Adrenal gland (tissue), 19 donors: ENCODE measurements at places on chromosomes 4 and X. TPM values are rescaled to one million over a fixed set of nuclear protein-coding genes. Genes with fewer than 3 reads are reported as not detected.
A peak's percentile ranks its signal among the peaks of the same experiment; 100 is the strongest.

GRCh38 chr4:54368281-54369265, 139.5 kb downstream of the PDGFRA start:
- no peak for DNase-seq
- no peaks in the 10 kb centered on the region for H3K4me1 ChIP-seq
- H3K4me3 ChIP-seq: no peak overlapping the region
- H3K27me3 ChIP-seq: no peaks in the 10 kb centered on the region

GRCh38 chr4:103095080-103095479, 4.6 kb downstream of the BDH2 start:
- peaks cover 11% of the 10 kb centered on the region for H3K36me3 ChIP-seq
- no peak overlapping the region for H3K4me3 ChIP-seq
- DNase-seq: no peak
- H3K27ac ChIP-seq: no peak overlapping the region
- no peaks in the 10 kb centered on the region for H3K27me3 ChIP-seq
- peaks cover 48% of the 10 kb centered on the region for H3K4me1 ChIP-seq

GRCh38 chr4:123291329-123291728, 105.3 kb upstream of the SPRY1 start:
- H3K4me3 ChIP-seq: no peak overlapping the region
- no peaks in the 10 kb centered on the region for H3K27me3 ChIP-seq
- DNase-seq: no peak
- no peaks in the 10 kb centered on the region for H3K36me3 ChIP-seq
- H3K4me1 ChIP-seq: no peaks in the 10 kb centered on the region
- H3K27ac ChIP-seq: no peak overlapping the region

DNA sequence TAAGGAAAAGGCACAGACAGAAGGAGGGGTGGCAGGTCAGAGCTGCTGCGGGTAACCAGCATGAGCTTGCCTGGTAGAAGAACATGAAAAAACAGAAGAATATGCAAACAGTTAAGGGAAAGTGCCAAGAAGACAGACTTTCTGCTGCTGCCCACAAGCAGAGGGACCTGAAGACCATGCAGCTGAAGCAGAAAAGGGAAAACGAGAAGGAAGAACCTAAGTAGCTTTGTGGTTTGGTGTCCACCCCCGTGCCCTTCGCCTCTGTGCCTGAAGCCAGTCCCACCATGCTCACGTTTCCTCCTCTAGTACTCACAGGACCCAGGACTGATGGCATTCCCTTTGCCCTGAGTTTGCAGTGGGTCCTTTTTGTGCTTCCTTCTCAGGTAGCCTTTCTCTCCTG, 62.8 kb downstream of the UBA6 start:
- no peak overlapping the region for H3K4me3 ChIP-seq
- peaks cover 7% of the 10 kb centered on the region for H3K36me3 ChIP-seq
- no peaks in the 10 kb centered on the region for H3K4me1 ChIP-seq
- no peaks in the 10 kb centered on the region for H3K27me3 ChIP-seq

DNA sequence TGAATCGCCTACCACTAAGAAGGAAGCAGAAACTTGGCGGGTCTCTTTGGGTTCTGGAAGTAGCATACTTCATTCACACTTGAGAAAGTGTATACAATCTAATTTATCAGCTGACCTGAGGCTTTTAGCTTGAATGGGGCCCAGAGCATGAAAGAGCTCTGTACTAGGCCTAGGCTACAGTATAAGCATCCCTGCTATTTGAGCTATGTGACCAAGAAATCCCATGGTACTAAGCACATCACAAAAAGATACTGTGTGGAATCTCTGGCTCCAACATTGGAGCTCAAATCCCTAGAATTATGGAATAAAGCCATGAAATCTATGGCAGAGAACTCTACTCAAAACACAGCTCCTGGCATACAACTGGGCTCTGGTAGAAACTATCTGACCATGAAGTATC, 43.9 kb upstream of the CCDC149 start:
- H3K36me3 ChIP-seq: no peaks in the 10 kb centered on the region
- DNase-seq: no peak
- H3K4me1 ChIP-seq: no peaks in the 10 kb centered on the region
- no peaks in the 10 kb centered on the region for H3K27me3 ChIP-seq

DNA sequence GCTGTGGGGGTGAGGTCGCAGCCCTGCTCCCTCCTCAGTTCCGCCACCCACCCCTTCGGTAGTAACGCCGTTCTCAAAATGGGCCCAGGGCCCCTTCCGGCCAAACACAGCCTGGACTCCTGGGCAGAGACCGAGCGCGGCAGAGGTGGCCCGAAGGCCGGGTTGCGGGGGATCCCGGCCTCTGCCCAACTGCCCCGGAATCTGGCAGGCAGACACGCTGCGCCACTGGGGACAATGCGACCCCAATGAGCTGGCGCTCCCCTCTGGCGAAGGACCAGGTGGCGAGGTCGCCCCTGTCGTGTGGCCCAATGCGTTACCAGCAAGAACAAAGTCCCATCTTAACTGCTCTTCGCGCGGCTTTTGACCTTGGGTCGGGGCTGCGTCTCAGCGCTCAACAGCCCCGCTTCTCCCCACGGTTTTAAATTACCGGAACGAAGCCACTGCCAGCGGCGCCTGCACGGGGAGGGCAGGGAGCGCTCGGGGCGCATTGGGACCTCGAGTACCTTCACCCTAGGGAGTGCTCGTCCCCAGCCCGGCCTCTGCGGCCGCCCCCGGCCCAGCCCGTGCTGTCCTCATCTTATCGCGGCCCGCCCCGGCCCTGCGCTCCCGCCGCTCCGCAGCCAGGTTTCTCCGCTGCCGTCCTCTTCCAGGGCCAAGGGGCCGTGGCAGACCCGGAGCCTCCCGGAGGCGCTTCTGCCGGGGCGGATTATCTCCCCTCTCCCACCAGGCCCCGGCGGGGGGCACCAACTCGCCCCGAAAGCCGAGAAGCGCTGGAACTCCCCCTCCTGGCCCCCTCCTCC, 22.2 kb upstream of the HMX1 start:
- no peaks in the 10 kb centered on the region for H3K4me1 ChIP-seq
- peaks cover 50% of the 10 kb centered on the region for H3K27me3 ChIP-seq
- H3K27ac ChIP-seq: no peak overlapping the region
- no peak overlapping the region for H3K4me3 ChIP-seq
- no peaks in the 10 kb centered on the region for H3K36me3 ChIP-seq

GRCh38 chr4:115101675-115102074, 11.7 kb downstream of the NDST4 start:
- H3K4me1 ChIP-seq: no peaks in the 10 kb centered on the region
- H3K36me3 ChIP-seq: no peaks in the 10 kb centered on the region
- no peaks in the 10 kb centered on the region for H3K27me3 ChIP-seq
- no peak for DNase-seq

GRCh38 chrX:14357314-14357713, 172.0 kb upstream of the GLRA2 start:
- DNase-seq: no peak
- H3K4me1 ChIP-seq: no peaks in the 10 kb centered on the region
- no peak overlapping the region for H3K27ac ChIP-seq
- no peaks in the 10 kb centered on the region for H3K27me3 ChIP-seq

GRCh38 chr4:1345903-1346780, 866 bp upstream of the UVSSA start:
- H3K4me1 ChIP-seq: peaks cover 22% of the 10 kb centered on the region
- H3K27ac ChIP-seq: peak overlapping the region; percentile 100
- H3K27me3 ChIP-seq: no peaks in the 10 kb centered on the region
- peak overlapping the region; percentile 88 for H3K4me3 ChIP-seq

GRCh38 chr4:121338518-121338917, 42.3 kb downstream of the QRFPR start:
- H3K4me3 ChIP-seq: no peak overlapping the region
- no peak for DNase-seq
- no peak overlapping the region for H3K27ac ChIP-seq
- no peaks in the 10 kb centered on the region for H3K36me3 ChIP-seq

DNA sequence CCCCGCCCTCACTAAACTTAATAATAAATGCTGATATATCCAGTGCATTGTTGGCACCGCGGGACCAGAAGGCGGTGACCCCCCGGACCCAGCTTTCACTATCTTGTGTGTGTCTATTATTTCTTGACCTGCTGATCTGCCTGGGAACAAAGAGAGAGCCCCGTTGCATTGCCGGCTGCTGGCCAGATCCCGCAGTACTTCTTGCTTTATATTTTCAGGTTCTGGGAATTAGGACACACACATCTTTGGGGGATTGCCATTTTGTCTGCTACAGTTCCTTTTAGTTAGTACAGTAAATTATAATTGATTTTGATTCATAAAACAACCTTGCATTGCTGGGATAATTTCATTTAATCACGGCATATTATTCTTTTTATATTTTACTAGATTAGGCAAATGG, 2.2 kb upstream of the RTL8B start:
- peaks cover 4% of the 10 kb centered on the region for H3K4me1 ChIP-seq
- H3K27me3 ChIP-seq: no peaks in the 10 kb centered on the region
- no peak overlapping the region for H3K27ac ChIP-seq

DNA sequence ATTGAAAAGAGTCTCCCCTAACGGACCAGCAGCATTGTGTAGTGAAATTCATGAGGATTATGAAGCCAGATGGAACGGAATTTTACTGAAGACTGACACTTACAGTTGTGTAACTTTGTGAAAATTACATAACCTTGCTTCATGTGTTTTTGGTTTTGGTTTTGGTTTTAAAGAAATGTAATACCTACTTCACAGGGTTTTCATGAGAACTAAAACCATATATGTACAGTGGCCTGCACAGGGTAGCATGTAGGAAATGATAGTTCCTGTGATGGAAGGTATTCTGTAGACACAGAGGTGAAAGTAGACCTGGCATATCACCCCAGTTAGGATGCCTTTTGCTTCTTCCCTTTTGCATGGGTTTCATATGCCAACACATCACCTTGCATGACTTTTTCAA, 247.0 kb downstream of the BANK1 start:
- DNase-seq: no peak
- H3K27me3 ChIP-seq: no peaks in the 10 kb centered on the region
- no peak overlapping the region for H3K27ac ChIP-seq
- H3K4me3 ChIP-seq: no peak overlapping the region
- peaks cover 7% of the 10 kb centered on the region for H3K4me1 ChIP-seq

DNA sequence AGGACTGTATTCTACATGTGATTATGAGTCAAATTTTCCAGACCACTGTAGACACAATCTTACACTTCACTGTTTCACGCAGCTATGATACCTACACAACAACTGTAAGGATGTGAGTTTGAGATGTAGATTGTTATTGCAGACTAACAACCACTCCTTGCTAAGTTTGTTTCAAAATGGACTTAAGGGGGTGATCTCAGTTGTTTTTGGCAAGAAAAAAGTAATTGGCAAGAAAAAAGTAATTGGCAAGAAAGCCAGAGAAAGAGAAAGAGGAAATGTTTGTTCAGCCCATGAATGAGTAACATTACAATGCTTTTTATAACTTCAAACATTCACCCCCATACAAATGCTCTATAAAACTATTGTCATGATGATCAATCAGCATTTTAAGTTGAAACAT, 466.4 kb downstream of the DMD start:
- H3K27ac ChIP-seq: no peak overlapping the region
- H3K4me3 ChIP-seq: no peak overlapping the region
- H3K27me3 ChIP-seq: no peaks in the 10 kb centered on the region
- no peaks in the 10 kb centered on the region for H3K36me3 ChIP-seq

GRCh38 chrX:109283870-109284269, 198.0 kb downstream of the GUCY2F start:
- H3K27me3 ChIP-seq: peaks cover 3% of the 10 kb centered on the region
- no peak overlapping the region for H3K27ac ChIP-seq
- H3K36me3 ChIP-seq: no peaks in the 10 kb centered on the region

GRCh38 chrX:39852491-39852890, 245.3 kb downstream of the BCOR start:
- no peaks in the 10 kb centered on the region for H3K27me3 ChIP-seq
- no peak overlapping the region for H3K27ac ChIP-seq
- H3K36me3 ChIP-seq: no peaks in the 10 kb centered on the region
- DNase-seq: no peak

DNA sequence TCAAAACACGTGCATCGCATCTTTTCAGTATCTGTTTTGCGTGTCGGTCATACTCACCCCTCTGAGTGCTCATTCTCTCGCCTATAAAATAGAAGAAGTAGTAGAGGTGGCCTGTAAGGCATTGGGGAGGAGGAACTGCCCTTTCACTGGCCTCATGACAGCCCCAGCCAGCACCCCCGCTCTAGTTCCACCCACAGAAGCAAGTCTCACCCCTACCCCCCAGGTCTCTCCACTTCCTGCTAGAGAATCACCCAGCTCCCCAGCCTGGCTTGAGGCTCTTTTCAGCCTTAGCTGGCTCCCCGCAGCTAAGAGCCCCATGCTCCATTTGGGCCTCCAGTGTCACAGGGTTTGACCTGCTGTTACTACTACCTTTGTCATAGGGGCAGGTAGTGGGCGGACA, 11.8 kb downstream of the HDAC6 start:
- H3K27ac ChIP-seq: no peak overlapping the region
- H3K4me1 ChIP-seq: no peaks in the 10 kb centered on the region
- no peaks in the 10 kb centered on the region for H3K27me3 ChIP-seq
- no peaks in the 10 kb centered on the region for H3K36me3 ChIP-seq
- no peak overlapping the region for H3K4me3 ChIP-seq
- DNase-seq: no peak

- no peaks in the 10 kb centered on the region for H3K27me3 ChIP-seq
- H3K4me3 ChIP-seq: no peak overlapping the region
- no peak overlapping the region for H3K27ac ChIP-seq
Observed at GRCh38 chr4:14644580-14645282, 357.6 kb upstream of the CPEB2 start.

GRCh38 chrX:132463411-132463810, 25.4 kb downstream of the MBNL3 start:
- H3K27ac ChIP-seq: no peak overlapping the region
- no peaks in the 10 kb centered on the region for H3K4me1 ChIP-seq
- no peak for DNase-seq
- H3K36me3 ChIP-seq: no peaks in the 10 kb centered on the region
- no peak overlapping the region for H3K4me3 ChIP-seq

GRCh38 chr4:144556636-144557035, 89.3 kb upstream of the HHIP start:
- no peaks in the 10 kb centered on the region for H3K36me3 ChIP-seq
- H3K27me3 ChIP-seq: no peaks in the 10 kb centered on the region
- no peak for DNase-seq
- no peak overlapping the region for H3K27ac ChIP-seq
- H3K4me3 ChIP-seq: no peak overlapping the region

DNA sequence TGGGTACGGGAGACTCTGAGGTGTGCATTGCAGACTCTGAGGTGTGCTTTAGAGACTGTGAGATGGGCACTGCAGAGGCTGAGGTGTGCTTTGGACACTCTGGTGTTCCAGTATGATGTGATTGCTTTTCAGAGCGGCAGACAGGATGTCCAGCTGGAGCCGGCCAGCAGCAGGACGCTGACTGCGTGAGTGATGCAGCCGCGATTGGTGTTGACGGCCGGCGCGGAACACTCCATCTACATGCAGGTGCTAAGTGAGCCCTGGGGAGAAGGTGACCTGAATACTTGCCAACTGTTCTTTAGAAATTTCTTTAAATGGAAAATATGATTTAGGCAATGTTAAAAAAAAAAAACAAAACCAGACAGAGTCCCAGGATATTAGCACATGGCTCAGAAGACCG, 103.1 kb upstream of the PPP2R3B start:
- H3K36me3 ChIP-seq: no peaks in the 10 kb centered on the region
- H3K27ac ChIP-seq: no peak overlapping the region
- no peak overlapping the region for H3K4me3 ChIP-seq
- DNase-seq: no peak
- H3K27me3 ChIP-seq: no peaks in the 10 kb centered on the region
- no peaks in the 10 kb centered on the region for H3K4me1 ChIP-seq

MAGEA11 gene
- total RNA-seq: not detected

DIPK2B gene
- total RNA-seq: 11.7 TPM

CENPVL1 gene
- total RNA-seq: 0.06 TPM

ETDB gene
- total RNA-seq: not detected

DHRSX gene
- 45.7 TPM for total RNA-seq

C1QTNF7 gene
- 2.8 TPM for total RNA-seq

SHISA3 gene
- 0.26 TPM for total RNA-seq
